ENCODE measurements at places on chromosomes 13 and 19.
A peak's percentile ranks its signal among the peaks of the same experiment; 100 is the strongest.

DNA sequence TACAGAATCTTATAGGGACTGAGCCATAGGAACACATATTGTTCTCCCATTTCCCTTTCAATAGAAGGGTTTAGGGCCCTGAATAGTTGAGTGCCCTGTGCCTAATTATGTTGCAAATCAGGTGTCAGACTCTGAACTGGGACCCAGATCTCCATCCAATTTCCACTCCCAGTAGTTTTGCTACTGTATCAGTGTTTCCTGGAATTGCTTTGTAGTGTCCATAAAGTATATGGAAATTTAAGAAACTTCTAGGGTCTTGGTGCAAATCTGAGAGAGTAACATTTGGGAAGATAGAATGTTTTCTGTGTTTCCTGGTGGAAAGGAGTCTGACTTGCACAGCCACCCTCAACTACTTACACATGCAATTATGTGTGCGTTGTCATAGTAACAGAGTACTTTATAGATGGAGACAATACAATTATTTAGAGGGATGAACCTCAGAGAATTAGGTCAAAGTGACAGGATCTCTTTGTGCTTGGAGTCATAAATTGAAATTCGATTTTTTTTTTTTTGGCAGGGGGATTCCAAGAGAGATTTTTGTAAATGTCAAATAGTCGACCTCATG lies 646 bp upstream of the SLC10A2 start:
- DNase-seq, result no peak

GRCh38 chr19:6528544-6529121 lies 2.2 kb upstream of the TNFSF9 start:
- DNase-seq, result peak; percentile 73

- DNase-seq, result no peak
Measured at GRCh38 chr19:29002336-29002735, 210.6 kb downstream of the UQCRFS1 start.

DNA sequence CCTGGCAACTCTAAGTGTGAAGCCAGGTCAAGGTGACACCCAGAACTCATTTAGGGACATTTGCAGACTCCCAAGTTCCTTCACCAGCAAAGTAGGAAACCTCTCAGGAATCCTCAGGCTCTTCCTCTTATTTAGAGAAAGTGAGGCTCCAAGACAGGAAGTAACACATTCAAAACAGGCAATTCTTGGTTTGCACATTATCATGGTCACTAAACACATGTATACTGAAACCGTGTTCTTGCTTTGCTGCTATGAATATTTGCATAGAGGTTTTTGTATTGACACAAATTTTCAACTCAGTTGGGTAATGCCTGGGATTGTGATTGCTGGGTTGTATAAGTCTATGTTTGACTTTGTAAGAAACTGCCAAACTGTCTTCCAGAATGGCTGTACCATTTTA lies 13.2 kb upstream of the URI1 start:
- no peak for DNase-seq

- no peak for DNase-seq
Measured at GRCh38 chr19:54391589-54392061, 23.6 kb upstream of the TTYH1 start.

DNA sequence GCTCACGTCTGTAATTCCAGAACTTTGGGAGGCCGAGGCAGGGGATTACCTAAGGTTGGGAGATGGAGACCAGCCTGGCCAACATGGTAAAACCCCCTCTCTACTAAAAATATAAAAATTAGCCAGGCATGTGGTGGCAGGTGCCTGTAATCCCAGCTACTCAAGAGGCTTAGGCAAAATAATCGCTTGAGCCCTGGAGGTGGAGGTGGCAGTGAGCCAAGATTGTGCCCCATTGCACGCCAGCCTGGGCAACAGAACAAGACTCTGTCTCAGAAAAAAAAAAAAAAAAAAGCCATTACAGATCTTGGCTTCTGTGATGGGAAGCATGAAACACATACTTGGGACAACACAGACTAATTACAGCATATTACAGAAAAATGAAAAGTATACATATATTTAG lies 1404.5 kb upstream of the SPRY2 start:
- DNase-seq, result no peak

- no peak for DNase-seq
Measured at GRCh38 chr13:22090106-22090505, 419.2 kb downstream of the FGF9 start.

GRCh38 chr19:39389631-39390414 lies 1.1 kb downstream of the PAF1 start:
- no peak for DNase-seq

GRCh38 chr19:3080286-3080685 lies 13.9 kb upstream of the GNA11 start:
- no peak for DNase-seq

- DNase-seq, result no peak
Measured at GRCh38 chr13:45778882-45779281, 72.7 kb downstream of the SIAH3 start.

DNA sequence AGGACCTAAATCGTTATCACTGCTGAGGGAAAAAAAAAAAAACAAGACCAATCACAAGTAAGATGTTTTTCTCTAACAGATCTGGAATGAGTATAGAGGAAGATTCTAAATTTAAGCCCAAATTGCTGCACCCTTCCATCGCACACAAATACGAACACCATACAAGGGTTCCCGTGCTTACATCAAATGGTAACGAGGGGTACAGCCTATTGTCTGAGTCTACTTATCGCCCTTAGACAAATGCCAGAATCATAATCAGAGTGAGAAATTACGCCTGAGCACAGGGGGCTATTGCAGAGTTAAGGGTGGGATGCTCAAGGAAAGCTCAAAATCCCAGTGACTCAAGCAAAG lies 603 bp downstream of the ZC3H13 start:
- DNase-seq, result no peak

- no peak for DNase-seq
Measured at GRCh38 chr13:98507282-98507797, 69.6 kb downstream of the STK24 start.

GRCh38 chr13:41655997-41656396 lies 198.6 kb downstream of the RGCC start:
- DNase-seq, result no peak

- no peak for DNase-seq
Measured at GRCh38 chr13:94352057-94352456, 127.4 kb downstream of the DCT start.

DNA sequence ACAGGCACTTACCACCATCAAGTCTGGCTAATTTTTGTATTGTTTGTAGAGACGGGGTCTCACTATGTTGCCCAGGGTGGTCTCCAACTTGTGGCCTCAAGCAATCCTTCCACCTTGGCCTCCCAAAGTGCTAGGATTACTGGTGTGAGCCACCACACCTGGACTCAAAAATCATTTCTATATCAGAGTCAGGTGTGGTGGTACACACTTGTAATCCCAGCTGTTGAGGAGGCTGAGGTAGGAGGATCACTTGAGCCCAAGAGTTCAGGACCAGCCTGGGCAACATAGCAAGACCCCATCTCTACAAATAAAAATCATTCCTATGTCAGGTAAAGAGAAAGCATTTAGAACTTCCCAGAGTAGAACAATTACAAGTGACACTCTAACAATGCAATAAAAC lies 48.4 kb downstream of the MYO9B start:
- DNase-seq, result no peak

DNA sequence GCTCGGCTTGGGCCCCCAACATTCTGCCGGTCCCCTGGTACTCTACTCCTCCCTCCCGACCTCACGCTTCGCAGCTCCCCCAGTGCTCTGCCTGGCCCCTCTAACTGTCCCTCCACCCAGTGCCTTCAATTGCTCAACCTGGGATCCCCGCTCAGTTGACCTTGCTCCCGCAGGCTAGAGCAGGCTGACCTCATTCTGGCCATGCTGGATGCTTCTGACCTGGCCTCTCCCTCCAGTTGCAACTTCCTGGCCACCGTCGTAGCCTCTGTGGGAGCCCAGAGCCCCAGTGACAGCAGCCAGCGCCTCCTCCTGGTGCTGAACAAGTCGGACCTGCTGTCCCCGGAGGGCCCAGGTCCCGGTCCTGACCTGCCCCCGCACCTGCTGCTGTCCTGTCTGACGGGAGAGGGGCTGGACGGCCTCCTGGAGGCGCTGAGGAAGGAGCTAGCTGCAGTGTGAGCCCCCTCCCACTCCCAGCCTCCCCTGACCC lies 3.6 kb downstream of the GTPBP3 start:
- DNase-seq, result no peak

DNA sequence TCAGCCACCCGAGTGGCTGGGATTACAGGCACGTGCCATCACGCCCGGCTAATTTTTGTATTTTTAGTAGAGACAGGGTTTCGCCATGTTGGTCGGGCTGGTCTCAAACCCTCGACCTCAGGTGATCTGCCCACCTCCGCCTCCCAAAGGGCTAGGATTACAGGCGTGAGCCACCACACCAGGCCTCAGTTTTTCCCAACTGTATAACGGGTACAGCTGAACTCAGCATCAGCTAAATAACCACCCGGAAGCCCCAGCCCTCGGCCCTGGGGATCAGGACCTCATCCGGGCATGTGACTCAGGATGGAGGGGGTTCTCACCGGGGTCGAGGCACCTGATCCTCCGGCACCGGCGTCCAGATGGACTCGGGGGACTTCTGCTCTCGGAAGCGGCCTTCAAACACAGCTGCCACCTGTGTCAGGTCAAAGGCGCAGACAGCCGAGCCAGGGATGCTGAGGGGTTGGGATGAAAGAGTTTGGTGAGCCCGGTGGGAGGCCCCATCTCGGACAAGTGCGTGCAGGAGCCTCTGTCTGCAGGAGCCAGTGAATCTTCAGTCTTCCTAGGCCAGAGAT lies 8.9 kb downstream of the SEMA6B start:
- DNase-seq, result no peak

- no peak for DNase-seq
Measured at GRCh38 chr19:3431760-3432397, 48.4 kb downstream of the SMIM24 start.

DNA sequence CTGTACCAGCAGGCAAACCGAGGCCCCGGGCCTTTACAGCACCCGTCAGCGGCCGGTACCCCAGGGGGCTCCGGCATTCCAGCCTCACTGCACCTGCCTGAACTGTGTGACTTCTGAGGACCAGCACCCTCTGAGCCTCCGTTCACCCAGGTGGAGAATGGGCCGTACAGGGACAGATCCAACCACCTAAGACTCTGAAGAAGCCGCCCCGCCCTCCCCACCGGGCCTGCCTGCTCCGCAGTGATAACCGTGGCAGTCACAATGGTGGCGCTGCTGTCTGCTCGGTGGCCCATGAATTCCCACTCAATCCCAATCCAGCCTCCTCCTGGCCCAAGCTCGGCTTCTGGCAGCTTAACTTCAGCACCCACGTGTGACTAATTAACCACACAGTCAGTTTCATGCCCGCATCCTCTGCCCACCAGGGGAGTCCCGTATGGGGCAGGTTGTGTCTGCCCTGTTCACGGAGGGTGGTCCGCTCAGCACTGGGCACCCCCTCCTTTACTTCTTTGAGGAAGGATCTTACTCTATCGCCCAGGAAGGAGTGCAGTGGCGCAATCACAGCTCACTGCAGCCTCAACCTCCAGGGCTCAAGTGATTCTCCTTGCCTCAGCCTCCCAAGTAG lies 3.4 kb downstream of the TCF3 start:
- no peak for DNase-seq
